ENCODE measurements at places on chromosomes 7 and 10. TPM values are rescaled to one million over a fixed set of nuclear protein-coding genes. Genes with fewer than 3 reads are reported as not detected.

The NKX2-3 gene
- not detected for total RNA-seq

The ABCB1 gene
- total RNA-seq, result 5.9 TPM

The ZNF488 gene
- total RNA-seq, result not detected

The CLCN1 gene
- not detected for total RNA-seq

The CTAGE4 gene
- total RNA-seq, result 1.3 TPM

The PRKAG2 gene
- 141 TPM for total RNA-seq

The MMP21 gene
- total RNA-seq, result 0.34 TPM

The ARHGEF5 gene
- total RNA-seq, result 3.7 TPM

The NACAD gene
- total RNA-seq, result 3.9 TPM

The ZNF33B gene
- total RNA-seq, result 10.4 TPM

The HOXA10 gene
- total RNA-seq, result 0.10 TPM

The RBAK gene
- 7.1 TPM for total RNA-seq

The TWIST1 gene
- 5.4 TPM for total RNA-seq

The RPA3 gene
- total RNA-seq, result 20.3 TPM

The ELN gene
- total RNA-seq, result 91.7 TPM

The TRAPPC14 gene
- total RNA-seq, result 8.3 TPM

The IDI2 gene
- total RNA-seq, result not detected

The GIMAP6 gene
- total RNA-seq, result 36.8 TPM

The CYP2C19 gene
- total RNA-seq, result 0.21 TPM

The AUTS2 gene
- total RNA-seq, result 10.5 TPM

The DKK1 gene
- not detected for total RNA-seq

The ZCWPW1 gene
- total RNA-seq, result 4.9 TPM

The CPA2 gene
- total RNA-seq, result not detected

The RNF32 gene
- total RNA-seq, result 0.76 TPM

The CYP2W1 gene
- total RNA-seq, result not detected

The SKIDA1 gene
- 2.0 TPM for total RNA-seq

The UTF1 gene
- not detected for total RNA-seq

The STEAP1B gene
- total RNA-seq, result 1.1 TPM

The FAM25C gene
- total RNA-seq, result not detected

The CD36 gene
- 831 TPM for total RNA-seq

The NKX1-2 gene
- total RNA-seq, result not detected

The CUBN gene
- total RNA-seq, result 0.84 TPM

The LIPF gene
- total RNA-seq, result not detected

The MRLN gene
- total RNA-seq, result not detected
